ENCODE measurements at places on chromosomes 12 and 14.

- DNase-seq, result no peak
Measured at GRCh38 chr14:33999771-34000291, 49.0 kb upstream of the EGLN3 start.

GRCh38 chr12:76583301-76583700 lies 23.7 kb upstream of the OSBPL8 start:
- DNase-seq, result no peak

- no peak for DNase-seq
Measured at GRCh38 chr14:92039063-92039718, 668 bp downstream of the TRIP11 start.

DNA sequence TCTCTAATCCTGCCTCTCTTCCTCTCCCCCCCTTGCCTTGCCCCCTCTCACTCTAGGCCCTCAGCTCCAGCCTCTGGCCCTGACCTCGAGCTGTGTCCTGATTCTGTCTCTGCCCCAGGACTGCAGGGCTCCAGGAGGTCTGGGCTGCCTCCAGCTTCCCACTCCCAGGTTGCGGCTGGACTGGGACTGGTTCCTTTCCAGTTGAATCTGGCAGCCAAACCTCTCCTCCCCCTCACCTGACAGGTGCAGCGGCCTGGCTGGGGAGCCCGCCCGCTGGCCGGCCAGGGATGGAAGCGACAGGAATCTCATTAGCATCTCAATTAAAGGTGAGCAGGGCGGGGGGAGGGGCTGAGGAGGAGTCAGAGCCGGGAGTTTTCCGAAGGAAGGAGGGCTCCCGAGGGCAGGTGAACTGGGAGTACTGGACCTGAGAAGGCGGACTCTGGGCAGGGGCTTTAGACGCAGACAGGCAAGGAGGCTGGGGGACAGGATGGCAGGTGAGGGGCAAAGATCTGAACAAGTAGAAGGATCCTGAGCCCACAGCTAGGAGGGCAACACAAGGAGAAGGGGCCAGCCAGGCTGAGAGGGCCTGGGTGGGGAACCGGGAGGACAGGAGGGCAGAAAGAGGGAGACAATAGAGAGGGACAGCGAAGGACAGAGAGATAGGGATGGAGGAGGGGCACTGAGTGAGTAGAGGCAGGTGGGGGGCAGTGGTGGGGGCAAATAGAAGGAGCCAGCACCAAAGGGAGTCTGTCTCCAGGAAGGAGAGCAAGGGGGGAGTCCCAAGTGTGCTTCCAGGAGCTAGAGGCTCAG lies at the start of gene SCNN1A:
TSS of gene SCNN1A (minus strand) at position 295 of the 810 bp plus-strand sequence. CDS start 780 bp downstream, outside the sequence.
- DNase-seq, result peak; percentile 19

DNA sequence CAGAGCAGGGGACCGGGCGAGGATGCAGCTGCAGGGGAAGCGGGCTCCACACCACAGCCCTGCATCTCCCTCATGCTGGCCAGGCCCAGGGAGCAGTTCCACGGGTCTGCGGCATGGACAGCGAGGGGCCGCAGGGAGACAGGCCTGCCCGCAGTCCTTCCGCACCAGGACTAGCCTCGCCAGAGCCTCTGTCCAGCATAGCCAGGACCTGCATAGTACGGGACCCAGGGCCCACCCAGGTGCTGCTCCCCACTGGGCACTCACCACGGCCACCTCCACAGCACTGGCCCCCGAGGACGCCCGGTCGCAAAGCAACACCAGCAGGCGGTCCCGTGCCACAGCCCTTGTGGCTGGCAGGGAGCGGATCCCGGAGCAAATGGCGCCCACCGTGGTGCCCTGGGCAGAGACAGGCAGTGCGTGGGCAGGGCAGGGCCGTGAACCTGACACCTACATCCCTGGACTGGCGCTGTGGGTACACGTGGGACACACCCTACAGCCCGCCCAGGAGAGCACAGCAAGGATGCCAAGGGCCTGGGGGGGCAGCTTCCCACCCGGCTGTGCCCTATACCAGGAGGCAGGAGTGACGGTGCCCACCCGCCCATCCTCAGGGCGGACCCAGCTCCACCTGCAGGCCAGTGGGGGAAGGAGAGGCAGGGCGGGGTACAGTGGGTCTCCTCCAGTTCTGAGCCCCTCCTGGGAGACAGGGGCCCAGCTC lies 23.8 kb downstream of the JAG2 start:
- DNase-seq, result no peak
